GM04504 (cell line): ENCODE measurements at places on chromosomes 1 and 21.
A peak's percentile ranks its signal among the peaks of the same experiment; 100 is the strongest.

DNA sequence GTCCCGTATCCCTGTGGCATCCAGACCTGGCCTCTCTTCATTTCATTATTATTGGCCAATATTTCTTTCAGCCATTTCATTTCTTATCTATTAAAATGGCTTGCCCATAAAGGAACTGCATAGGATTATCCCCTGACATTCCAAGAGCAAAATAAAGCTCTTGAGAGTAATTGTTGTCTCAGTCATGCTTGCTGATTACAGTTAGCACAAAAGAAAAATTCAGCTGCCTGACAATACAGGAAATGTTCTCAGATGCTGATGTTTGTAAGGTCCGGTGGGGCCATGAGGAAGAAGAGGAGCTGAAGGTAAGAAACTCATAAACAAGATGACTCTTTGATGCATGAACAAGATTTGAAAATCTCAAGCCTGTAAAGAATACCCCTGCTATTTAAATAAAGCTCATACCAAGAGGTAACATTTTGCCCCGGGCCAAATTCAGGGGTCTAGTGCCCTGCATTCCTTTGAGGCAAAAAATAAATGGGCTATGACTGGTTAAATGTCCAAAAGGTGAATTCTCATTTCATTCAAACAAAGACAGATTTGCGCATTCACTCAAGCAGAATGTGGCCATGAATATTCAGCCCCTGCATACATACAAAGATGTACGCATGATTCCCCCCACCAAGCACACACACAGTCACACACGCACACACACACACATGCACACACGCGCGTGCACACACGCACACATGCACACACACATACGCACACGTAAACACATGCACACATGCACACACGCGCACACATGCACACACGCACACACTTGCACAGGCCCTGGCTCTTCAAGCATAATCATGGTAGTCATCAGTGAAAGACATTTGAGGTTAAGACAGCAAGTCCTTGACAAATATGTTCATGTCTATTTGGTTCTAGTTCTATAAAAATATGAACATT, 44.8 kb downstream of the KCNJ15 start:
- DNase-seq, result no peak

- DNase-seq, result no peak
These were observed 110.6 kb downstream of the AKT3 start for GRCh38 chr1:243739335-243740003.

DNA sequence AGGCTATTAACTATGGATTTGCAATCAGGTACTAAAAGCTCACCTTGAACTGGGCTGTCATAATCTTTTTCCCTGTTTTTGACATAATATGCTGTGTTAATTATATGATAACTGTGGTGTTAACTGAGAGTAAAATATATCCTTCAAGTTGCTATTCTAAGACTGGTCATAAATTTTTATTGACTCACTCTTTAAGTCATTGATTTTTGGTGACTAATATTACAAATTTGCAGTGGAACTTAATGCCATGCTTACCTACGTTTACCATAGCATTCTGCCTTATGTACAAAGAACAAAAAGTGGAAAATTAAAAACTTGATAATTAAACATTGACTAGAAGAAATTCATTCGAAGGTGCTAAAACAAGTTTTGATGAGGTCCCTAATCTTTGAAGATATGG, 872.4 kb downstream of the BRINP3 start:
- no peak for DNase-seq

DNA sequence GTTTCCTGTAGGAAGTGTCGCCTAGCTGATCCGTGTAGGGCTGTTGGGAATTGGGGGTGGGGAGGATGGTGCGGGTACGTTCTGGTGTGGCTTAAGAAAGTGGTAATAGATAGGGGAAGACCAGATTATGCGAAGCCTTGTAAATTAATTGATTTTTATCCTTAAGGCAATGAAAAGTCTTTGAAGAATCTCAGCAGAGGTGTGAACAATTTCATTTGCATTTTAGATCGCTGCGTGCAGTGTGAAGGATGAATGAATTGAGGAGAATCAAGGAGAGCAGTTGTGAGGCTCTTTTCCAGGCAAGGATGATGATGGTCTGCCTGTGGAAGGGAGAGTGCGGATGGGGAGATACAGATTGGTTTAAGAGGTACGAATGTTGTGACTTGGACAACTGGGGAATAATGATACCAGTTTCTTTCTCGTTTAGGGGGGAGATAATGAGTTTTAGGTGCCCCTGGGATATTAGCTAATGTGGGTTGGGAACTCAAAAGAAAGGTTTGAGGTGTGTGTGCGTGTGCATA, 813 bp upstream of the DEDD start:
- DNase-seq, result no peak

- DNase-seq, result no peak
These were observed 7.2 kb upstream of the DSCAM start for GRCh38 chr21:40853956-40854688.

- DNase-seq, result peak; percentile 7
These were observed 26.5 kb upstream of the RPL11 start for GRCh38 chr1:23664837-23665795.

DNA sequence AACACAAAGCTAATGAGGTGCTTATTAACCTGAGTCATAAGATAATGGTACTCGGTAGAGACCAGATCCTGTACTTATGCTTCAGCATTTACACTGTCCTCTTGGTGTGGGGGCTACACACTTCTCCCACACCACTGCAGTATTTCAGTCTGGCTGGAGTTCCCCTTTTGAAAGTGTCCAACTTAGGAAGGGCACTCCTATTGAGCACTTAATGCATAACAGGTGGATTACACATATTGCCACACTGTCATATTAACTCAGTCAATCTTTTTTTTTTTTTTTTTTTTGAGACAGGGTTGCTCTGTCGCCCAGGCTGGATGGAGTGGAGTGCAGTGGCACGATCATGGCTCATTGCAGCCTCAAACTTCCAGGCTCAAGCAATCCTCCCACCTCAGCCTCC, 1.5 kb downstream of the GPATCH4 start:
- no peak for DNase-seq

- DNase-seq, result peak; percentile 76
These were observed 384.9 kb downstream of the HLX start for GRCh38 chr1:221263831-221264767.

DNA sequence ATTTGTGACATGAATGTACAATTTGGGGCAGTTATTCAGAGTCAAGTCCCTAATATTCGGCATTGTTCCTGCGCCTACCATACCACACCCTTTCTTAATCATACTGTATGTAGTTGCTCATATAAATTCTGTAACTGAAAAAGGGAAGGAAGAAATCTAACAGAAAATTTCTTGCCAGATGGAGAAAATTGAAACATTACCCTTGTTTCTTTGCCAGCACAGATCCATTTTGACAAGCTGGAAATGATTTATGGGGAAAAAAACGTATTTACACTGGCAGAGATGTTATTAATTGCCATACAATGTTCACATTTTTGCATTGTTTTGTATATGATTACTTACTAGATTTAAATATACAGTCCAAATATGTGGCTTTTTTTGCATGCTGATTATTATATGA, 363.8 kb upstream of the PKN2 start:
- DNase-seq, result no peak

- DNase-seq, result no peak
These were observed 9.4 kb downstream of the OLIG2 start for GRCh38 chr21:33035147-33035546.

GRCh38 chr21:39003982-39004633, 179.1 kb downstream of the PSMG1 start:
- DNase-seq, result no peak

- no peak for DNase-seq
These were observed 7.8 kb downstream of the HHIPL2 start for GRCh38 chr1:222539951-222540597.

- DNase-seq, result no peak
These were observed 56.2 kb downstream of the BTBD8 start for GRCh38 chr1:92136341-92136740.

GRCh38 chr1:227174164-227174563, 144.1 kb downstream of the CDC42BPA start:
- DNase-seq, result peak; percentile 48
